NCI-H1105 (cell line): ENCODE measurements at places on chromosomes 2 and 18.

DNA sequence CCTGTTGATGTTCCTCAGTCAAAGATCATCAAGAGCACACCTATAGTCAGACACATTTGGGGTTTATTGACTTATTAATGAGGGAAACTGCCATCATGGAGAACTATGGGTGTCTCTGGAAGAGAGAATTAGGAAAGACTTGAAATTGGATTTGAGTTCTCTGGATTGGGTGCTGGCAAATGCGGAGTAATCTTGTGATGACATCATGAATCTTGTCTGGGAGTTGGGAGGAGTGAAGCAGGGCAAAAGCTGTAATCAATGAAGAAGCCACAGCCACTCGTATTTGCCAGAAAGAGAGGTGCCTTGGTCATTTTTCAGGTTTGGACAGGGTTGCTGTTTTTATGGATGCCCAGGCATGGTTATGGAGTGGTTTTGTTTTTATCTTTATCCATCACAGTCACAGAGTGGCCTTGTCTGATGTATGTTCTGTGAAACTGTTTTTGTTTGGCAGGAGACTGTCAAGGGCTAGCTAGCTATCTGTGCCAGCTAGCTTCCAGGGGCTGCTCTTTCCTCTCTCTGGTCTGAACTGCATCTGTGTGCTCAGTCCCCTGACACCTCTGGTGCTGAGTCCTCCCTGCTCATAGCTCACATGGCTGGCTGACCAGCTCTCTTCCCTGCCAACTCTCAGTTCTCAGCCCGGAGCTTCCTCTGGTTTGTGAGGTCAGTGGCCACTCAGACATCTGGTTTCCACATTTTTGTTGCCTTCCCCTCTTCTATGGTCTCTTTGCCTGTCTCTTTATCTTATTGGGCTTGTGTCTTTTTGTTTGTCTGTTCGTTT is 193.4 kb upstream of the RMP24 start:
- no peak for DNase-seq

DNA sequence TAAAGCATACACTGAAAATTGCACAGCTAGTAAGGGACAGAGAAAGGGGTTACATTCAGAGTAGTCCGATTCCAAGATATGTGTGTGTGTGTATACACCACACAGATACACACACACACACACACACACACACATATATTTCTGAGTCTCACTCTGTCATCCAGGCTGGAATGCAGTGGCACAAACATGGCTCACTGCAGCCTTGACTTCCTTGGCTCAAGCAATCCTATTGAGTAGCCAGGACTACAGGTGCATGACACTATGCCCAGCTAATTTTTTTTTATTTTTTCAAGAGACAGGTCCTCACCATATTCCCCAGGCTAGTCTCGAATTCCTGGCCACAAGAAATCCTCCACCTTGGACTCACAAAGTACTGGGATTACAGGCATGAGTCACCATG is 68.1 kb upstream of the ITPRID2 start:
- no peak for DNase-seq

DNA sequence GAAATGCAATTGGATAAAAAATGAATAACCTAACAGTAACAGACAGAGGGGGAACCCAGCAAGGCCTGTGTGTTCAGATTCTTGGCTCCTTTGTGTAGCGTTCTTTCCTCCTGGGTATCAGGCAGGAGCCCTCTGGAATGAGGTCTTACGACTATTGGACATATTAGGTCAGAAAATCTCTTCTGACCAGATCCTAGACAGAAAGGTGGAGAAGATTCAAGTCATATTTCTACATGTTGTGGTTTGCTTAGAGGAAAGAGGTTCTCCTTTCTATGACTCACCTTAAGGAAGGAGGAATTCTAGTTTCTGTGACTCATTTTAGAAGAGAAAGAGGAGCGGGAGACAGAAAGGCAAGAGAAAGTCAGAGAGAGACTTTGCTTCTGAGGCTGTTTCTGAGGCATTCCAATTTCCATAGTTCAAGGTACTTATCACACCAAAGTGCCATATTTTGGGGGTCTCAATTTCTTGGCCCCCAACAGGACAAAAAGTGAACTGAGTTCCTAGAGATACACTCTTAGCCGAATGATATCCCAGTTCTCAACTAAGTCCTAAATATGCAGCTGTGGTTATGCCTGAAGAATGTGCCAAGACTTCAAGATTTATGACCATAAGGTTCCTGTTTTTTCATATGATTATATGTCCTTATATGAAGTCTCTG is 618.6 kb downstream of the ZEB2 start:
- DNase-seq, result no peak

- DNase-seq, result no peak
Measured at GRCh38 chr2:231483398-231484329, 19.4 kb upstream of the NCL start.

GRCh38 chr2:140786585-140786984 is 1344.2 kb downstream of the LRP1B start:
- DNase-seq, result no peak

DNA sequence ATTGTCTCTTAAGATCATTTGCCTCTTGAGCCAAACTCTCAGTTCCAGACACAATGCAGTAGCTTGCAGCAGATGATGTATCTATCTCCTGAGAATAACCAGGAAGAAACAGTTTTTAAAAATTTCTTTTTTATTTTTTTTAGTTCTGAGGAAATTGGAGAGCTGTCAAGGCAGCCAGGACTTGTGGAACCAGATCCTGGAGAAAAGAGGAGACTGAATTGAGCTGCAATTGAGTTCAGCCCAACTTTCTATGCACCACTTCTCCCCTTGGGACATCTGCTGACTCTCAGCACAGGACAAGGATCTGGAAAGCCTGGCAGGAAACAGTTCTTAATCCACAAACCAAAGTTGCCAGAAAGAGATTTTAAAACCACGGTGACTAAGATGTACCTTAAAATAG is 13.5 kb upstream of the CSRNP3 start:
- DNase-seq, result no peak

GRCh38 chr2:235279965-235280364 is 213.9 kb upstream of the AGAP1 start:
- no peak for DNase-seq

GRCh38 chr2:237254911-237255578 is 158.9 kb downstream of the COL6A3 start:
- no peak for DNase-seq
